Esophagus mucosa (tissue), 1 donor: ENCODE measurements at places on chromosomes 12 and 14. TPM values are rescaled to one million over a fixed set of nuclear protein-coding genes. Genes with fewer than 3 reads are reported as not detected.

Gene KRT80
- 17.9 TPM for total RNA-seq

Gene SDSL
- 2.3 TPM for total RNA-seq

Gene CLEC14A
- total RNA-seq = 4.1 TPM

Gene DIO3
- total RNA-seq = 0.12 TPM

Gene TAS2R46
- 0.40 TPM for total RNA-seq

Gene RAD9B
- 0.44 TPM for total RNA-seq

Gene ABCB9
- 4.9 TPM for total RNA-seq

Gene TSHR
- not detected for total RNA-seq
